ENCODE measurements at places on chromosomes 3 and 15. TPM values are rescaled to one million over a fixed set of nuclear protein-coding genes. Genes with fewer than 3 reads are reported as not detected.

The EFHB gene
- total RNA-seq = 5.6 TPM

The CLRN1 gene
- not detected for total RNA-seq

The GOLGA8S gene
- 0.53 TPM for total RNA-seq

The SCN11A gene
- total RNA-seq = 0.27 TPM

The IL5RA gene
- 5.6 TPM for total RNA-seq

DNA sequence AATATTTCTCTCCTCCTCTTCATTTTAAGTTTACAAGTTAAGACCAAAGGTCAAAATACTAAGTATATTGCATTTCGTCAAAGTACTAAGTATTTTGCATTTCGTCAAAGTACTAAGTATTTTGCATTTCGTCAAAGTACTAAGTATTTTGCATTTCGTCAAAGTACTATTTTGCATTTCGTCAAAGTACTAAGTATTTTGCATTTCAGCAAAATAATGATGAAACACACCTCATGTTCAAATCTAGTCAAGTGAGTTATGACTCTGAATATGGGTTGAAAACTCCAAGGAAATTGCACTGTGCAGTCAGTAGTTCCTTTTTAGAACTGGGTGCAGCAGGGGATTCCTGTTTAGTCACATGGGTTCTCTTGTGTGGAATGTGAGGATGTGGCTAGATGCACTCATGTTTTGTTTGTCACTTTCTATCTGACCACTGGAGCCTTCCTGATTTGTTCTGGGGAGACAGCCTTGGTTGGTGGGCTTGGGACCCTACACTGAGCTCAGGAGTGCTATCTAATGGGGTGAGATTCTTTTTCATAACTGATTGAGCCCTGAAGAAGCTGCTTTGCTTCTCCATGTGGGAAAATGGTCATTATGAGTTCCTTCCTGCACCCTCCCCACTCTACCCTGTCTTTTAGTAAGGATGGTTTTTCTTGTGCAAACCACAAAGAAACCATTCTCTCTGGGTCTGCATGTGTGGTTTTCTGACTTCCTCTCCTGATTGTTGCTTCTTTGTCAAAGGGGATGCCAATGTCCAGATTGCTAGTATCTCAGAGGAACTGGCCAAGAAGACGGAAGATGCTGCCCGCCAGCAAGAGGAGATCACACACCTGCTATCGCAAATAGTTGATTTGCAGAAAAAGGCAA lies 73.4 kb downstream of the CCK start:
- DNase-seq = no peak

DNA sequence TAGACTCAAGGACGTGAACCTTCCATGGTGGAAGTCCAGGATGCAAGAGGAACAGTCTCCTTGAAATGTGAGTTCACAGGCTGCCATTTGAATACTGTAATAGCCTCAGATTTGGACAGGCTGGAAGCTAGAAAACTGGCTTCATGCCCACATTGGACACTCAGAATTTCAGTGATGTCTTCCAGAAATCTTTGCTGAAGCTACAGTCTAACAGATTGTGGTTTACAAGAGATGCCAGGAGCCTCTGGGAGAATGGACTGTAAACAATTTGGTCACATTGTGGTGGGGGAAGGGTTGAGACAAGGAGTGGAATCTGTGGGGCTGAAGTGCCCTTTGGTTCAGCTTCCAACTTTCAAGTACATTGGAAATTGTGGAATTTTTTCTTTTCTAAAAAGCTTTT lies 252.0 kb upstream of the PROK2 start:
- DNase-seq = no peak

- no peak for DNase-seq
Measured at GRCh38 chr3:8712908-8713255, 20.7 kb upstream of the CAV3 start.

- DNase-seq = no peak
Measured at GRCh38 chr3:148381051-148381450, 316.7 kb upstream of the AGTR1 start.

DNA sequence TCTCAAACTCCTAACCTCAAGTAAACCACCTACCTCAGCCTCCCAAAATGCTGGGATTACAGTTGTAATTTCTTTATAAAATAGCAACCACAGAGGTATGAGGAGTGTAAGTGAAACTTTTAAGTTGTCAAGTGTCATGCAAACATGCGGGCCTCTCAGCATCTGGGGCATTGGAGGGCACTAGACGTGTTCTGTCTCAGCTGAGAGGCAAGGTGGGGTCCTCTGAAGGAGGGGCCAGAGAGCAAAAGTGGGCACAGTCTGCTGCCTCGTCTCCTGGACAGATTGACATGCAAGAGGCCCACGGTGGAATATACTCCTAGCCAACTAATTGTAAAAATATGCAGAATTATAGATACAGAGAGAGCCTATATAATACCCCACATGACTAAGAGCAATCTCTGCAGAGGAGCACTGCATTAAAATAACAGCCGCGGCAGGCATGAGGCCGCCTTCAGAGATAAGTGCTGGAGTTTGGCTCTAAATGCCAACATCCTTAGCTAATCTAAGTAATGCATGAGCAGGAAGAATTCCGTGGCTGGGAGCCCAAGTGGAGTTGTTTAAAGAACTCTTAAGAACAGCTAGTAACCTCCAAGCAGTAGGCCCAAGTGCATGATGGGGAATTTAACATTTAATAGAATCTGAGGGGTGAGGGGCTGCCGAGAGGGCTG lies 87.8 kb upstream of the RNU6-1 start:
- DNase-seq = peak; percentile 88
